ENCODE measurements at places on chromosomes 12 and 14. TPM values are rescaled to one million over a fixed set of nuclear protein-coding genes. Genes with fewer than 3 reads are reported as not detected.

NDRG2 gene
- total RNA-seq, result 175 TPM

DNA sequence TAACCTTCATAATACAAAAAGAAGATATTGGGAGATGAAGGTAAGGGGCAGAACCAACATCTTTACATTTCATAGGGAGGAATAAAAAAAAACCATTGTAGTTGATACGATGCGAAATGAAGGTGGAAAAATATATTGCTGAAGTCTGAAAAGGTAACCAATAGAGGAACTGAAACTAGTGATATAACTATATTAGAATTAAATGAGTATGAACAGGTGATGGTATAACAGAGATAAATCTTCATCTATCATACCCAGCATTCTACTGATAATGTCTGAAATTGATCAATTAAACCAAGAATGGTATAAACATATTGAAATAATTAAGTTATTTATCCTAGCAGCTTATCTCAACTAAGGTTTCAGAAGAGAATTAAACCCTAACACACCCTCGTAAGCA, 332.1 kb downstream of the NELL2 start:
- no peak overlapping the region for H3K27ac ChIP-seq
- H3K36me3 ChIP-seq, result no peaks in the 10 kb centered on the region
- no peaks in the 10 kb centered on the region for H3K4me1 ChIP-seq
- no peak for DNase-seq
- no peak overlapping the region for H3K4me3 ChIP-seq

- H3K27me3 ChIP-seq, result no peaks in the 10 kb centered on the region
- no peaks in the 10 kb centered on the region for H3K36me3 ChIP-seq
- no peak overlapping the region for H3K4me3 ChIP-seq
- H3K27ac ChIP-seq, result no peak overlapping the region
Observed at GRCh38 chr14:65834812-65835211, 422.3 kb downstream of the FUT8 start.

DNA sequence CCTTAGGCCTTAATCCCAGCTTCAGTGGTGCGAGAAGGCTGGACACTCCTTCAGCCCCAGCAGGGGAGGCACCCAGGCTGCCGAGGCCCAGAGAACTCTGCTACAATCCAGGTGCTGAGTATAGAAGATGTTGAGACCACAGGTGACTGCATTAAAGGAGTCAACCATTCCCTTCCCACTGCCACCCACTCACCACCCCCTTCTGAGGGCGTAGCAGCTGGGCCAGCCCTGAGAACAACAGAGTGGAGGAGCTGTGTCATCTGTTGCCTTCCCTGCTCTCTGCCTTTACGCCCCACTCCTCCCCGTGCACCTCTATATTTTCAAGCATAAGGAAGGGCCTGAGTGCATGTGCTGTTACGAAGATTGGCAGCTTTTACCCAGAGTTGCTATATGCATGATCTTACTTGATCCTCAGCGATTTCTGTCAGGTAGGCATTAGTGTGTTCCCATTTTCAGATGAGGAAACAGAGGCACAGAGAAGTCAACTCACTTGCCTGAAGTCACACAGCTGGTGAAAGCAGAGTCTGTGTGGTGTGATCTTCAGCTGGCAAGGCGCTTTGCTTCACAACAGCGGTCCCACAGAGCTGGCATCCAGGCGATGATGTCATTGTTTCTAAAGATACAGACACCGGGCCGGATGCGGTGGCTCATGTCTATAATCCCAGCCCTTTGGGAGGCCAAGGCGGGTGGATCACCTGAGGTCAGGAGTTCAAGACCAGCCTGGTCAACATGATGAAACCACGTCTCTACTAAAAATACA, 46.7 kb downstream of the RIN3 start:
- no peak overlapping the region for H3K4me3 ChIP-seq
- no peaks in the 10 kb centered on the region for H3K27me3 ChIP-seq
- peaks cover 11% of the 10 kb centered on the region for H3K4me1 ChIP-seq
- DNase-seq, result no peak
- H3K36me3 ChIP-seq, result peaks cover 43% of the 10 kb centered on the region

C1QL4 gene
- total RNA-seq, result not detected

GRCh38 chr14:50139192-50139591, 22.8 kb upstream of the VCPKMT start:
- DNase-seq, result no peak
- H3K4me1 ChIP-seq, result no peaks in the 10 kb centered on the region
- H3K27ac ChIP-seq, result no peak overlapping the region
- H3K4me3 ChIP-seq, result no peak overlapping the region
- H3K27me3 ChIP-seq, result no peaks in the 10 kb centered on the region
- peaks cover 17% of the 10 kb centered on the region for H3K36me3 ChIP-seq

GRCh38 chr14:65019944-65020566, 33.4 kb downstream of the FNTB start:
- no peak overlapping the region for H3K27ac ChIP-seq
- H3K36me3 ChIP-seq, result peaks cover 5% of the 10 kb centered on the region
- H3K27me3 ChIP-seq, result no peaks in the 10 kb centered on the region
- H3K4me3 ChIP-seq, result no peak overlapping the region

- H3K27ac ChIP-seq, result no peak overlapping the region
- no peaks in the 10 kb centered on the region for H3K36me3 ChIP-seq
- H3K27me3 ChIP-seq, result no peaks in the 10 kb centered on the region
- H3K4me3 ChIP-seq, result no peak overlapping the region
- no peak for DNase-seq
- no peaks in the 10 kb centered on the region for H3K4me1 ChIP-seq
Observed at GRCh38 chr14:93146119-93146518, 30.4 kb upstream of the ITPK1 start.

PLBD1 gene
- 6.2 TPM for total RNA-seq

TBX5 gene
- 21.7 TPM for total RNA-seq

GRCh38 chr12:57727758-57728395, 10.7 kb downstream of the AGAP2 start:
- H3K4me3 ChIP-seq, result no peak overlapping the region
- H3K27ac ChIP-seq, result no peak overlapping the region
- H3K27me3 ChIP-seq, result peaks cover 72% of the 10 kb centered on the region
- H3K36me3 ChIP-seq, result no peaks in the 10 kb centered on the region

DNA sequence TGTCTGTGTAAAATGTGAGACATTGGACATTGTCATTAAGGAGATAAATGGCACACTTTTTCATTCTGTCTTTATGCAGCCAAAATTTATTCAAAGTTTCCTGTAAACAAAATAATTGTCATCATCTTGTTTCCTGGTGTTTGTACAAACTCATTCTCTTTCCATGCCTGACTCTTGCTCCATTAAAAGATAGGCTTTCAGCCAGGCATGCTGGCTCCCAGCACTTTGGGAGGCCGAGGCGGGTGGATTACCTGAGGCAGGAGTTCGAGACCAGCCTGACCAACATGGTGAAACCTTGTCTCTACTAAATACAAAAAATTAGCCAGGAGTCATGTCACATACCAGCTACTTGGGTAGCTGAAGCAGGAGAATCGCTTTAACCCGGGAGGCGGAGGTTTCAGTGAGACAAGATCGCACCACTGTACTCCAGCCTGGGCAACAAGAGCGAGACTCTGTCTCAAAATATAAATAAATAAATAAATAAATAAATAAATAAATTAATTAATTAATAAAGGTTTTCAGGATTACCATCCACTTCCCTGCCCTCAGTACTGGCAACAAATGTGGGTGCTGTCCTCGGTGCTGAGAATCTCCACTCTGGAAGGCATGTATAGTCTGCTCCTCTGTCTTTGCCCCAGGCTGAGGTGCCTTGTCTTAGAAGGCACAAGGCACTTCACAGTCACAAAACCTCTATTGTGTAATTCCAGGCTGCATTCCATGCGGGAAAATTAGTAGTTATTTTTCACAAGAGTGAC, 83.2 kb downstream of the PAH start:
- H3K36me3 ChIP-seq, result no peaks in the 10 kb centered on the region
- H3K27me3 ChIP-seq, result no peaks in the 10 kb centered on the region
- no peak overlapping the region for H3K27ac ChIP-seq
- no peak for DNase-seq
- H3K4me3 ChIP-seq, result no peak overlapping the region

DNA sequence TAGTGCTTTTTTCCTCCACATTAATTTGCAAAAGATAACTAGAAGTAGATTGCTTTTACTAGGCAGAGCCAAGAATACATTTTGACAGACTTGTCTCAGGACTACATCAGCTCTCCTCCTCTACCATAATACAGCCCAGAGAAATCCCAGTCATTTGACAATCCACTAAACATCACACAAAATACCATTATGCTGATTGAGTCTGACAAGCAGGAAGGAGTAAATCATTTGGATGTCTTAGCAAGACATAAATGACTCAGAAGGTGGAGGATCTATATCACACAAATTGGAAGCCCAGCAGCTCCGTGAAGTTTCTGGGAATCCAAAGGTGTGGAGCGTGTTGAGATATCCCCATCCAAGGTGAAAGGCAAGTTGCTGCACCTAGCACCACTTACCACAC, 75.4 kb upstream of the FKBP4 start:
- no peak overlapping the region for H3K27ac ChIP-seq
- DNase-seq, result no peak
- H3K27me3 ChIP-seq, result peaks cover 22% of the 10 kb centered on the region
- H3K36me3 ChIP-seq, result no peaks in the 10 kb centered on the region
- H3K4me3 ChIP-seq, result no peak overlapping the region
- H3K4me1 ChIP-seq, result no peaks in the 10 kb centered on the region

GPR33 gene
- total RNA-seq, result not detected

DNA sequence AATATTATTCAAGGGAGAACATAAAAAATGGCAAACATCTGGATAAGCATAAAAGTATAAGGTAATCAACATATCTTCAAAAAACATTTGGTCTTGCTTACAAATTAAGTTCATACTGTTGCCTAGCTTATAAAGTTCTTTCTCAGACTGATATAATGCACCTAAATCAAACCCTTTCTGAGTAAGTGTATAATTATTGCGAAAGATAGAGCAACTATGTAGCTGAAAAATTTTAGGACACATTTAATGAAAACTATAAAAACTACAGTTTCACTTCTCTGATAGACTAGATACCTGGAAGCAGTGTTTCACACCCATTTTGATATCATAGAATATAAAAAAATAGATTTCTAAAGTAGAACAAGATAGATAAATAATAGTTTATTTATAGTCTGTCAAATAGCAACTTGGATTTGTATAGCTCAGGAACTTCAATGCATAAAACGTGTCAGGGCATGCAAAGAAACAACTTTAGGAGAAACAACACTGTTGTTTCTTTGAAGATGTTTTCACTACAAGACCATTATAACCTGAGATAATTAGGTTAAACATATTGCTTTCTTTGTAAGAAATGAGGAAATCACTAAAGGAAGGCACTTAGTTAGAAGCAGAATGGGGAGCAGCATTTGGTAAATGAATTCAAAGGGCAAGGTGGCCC, 7.6 kb downstream of the CLECL1 start:
- no peak overlapping the region for H3K4me3 ChIP-seq
- H3K4me1 ChIP-seq, result no peaks in the 10 kb centered on the region
- no peaks in the 10 kb centered on the region for H3K27me3 ChIP-seq

RNU4-1 gene
- total RNA-seq, result not detected

- H3K36me3 ChIP-seq, result no peaks in the 10 kb centered on the region
- DNase-seq, result no peak
- H3K27ac ChIP-seq, result no peak overlapping the region
- no peak overlapping the region for H3K4me3 ChIP-seq
Observed at GRCh38 chr12:46499901-46500300, 127.3 kb upstream of the SLC38A2 start.

DBX2 gene
- not detected for total RNA-seq

HHIPL1 gene
- 6.1 TPM for total RNA-seq

DNA sequence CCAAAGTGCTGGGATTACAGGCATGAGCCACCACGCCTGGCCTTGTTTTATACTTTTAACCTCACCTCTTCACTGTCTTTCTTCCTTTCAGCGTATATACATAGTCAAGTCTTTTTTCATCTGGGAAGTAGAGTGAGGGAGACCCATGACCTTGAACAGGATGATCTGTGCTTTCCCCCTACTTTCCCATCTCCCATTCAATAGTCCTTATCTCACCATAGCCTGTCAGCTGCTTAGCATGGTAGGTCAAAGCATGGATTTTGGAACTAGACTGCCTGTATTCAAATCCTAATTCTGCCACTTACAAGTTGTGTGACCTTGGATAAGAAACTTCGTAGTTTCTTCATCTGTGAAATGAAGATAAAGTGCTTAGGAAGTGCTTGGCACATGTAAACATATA, 96.4 kb upstream of the MON2 start:
- no peak overlapping the region for H3K4me3 ChIP-seq
- peaks cover 16% of the 10 kb centered on the region for H3K4me1 ChIP-seq
- H3K27ac ChIP-seq, result no peak overlapping the region
- no peaks in the 10 kb centered on the region for H3K36me3 ChIP-seq
- no peaks in the 10 kb centered on the region for H3K27me3 ChIP-seq
- no peak for DNase-seq

CPM gene
- total RNA-seq, result 39.1 TPM

KCNH5 gene
- total RNA-seq, result 0.06 TPM

DNA sequence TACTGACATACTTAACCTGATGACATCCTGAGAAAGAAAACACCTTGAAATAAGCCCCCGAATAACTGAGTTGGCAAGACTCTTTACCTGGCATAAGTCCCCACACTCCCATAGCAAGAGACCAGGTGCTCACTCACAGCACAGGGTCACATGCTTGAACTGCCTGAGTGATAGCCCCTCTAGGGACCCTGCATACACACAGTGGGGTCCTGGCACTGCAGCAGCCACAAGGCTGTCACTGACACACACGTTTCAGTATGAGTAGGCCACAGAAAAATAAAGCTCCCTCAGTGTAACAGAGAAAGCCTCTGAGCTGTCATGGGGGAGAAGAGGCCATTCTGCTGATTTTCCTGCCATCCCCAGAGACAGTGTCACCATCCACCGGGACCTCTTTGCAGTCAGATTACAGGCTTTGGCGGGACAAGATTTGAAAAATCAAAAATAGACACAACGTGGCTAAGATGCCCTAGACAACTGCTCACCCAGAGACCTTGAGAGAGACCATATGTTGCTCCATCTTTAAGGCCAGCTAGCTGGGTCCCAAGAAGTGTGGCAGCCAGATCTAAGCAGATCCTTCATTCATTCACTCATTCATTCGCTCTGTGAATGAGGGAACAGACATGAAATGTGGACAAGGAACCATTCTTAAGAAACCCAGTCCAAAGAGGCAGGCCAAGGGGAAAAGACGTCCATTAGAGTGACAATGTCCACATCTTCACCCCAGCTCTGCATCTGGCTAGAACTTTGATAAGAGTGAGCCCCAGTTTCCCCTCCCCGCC, 1.6 kb downstream of the SCARB1 start:
- H3K4me3 ChIP-seq, result peak overlapping the region; percentile 82
- no peak overlapping the region for H3K27ac ChIP-seq
- H3K27me3 ChIP-seq, result no peaks in the 10 kb centered on the region
- peaks cover 28% of the 10 kb centered on the region for H3K4me1 ChIP-seq

RNASE2 gene
- not detected for total RNA-seq

DNA sequence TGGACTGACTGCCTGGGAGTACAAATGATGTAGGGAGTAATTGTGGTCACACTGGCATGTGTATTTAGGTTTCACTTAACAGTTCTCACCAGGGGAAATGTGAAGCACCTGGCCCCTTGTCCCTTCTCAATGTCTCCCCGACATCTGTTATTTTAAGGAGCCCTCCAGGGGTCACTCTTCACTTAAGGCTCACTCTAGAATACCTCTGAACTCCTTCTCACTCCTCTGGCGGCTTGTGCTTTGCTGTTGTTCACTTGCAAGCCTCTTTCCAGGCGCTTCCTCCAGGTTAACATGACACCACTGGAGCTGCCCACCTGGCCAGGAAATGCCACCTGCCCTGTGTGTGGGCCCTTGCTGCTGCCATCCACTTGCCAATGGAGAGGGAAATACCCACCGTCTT, 56.5 kb upstream of the GZMB start:
- H3K4me1 ChIP-seq, result peaks cover 10% of the 10 kb centered on the region
- no peak overlapping the region for H3K4me3 ChIP-seq
- H3K27ac ChIP-seq, result no peak overlapping the region
- no peaks in the 10 kb centered on the region for H3K27me3 ChIP-seq
- no peaks in the 10 kb centered on the region for H3K36me3 ChIP-seq

All from esophagus muscularis mucosa (tissue), 4 donors.